ENCODE measurements at places on chromosomes 3 and 15. TPM values are rescaled to one million over a fixed set of nuclear protein-coding genes. Genes with fewer than 3 reads are reported as not detected.

DNA sequence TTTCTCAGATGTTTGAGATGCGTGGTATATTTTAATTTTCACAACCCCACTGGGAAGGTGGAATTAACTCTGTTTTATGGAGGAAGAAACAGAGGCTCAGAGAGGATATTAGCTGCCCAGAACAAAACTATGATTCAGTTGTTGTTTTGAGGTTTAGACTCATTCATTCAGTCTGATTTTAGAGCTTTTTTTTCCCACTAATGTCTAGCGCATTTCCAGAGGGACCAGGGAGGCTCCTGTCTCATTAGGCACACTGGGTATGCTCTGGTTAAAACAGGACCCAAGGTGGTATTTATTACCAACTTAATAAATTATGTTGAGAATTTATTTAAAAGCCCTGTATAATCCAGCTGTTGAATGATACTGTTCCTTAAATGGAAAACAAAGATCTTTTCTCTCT lies 272.0 kb upstream of the RGMA start:
- no peak for DNase-seq

DNA sequence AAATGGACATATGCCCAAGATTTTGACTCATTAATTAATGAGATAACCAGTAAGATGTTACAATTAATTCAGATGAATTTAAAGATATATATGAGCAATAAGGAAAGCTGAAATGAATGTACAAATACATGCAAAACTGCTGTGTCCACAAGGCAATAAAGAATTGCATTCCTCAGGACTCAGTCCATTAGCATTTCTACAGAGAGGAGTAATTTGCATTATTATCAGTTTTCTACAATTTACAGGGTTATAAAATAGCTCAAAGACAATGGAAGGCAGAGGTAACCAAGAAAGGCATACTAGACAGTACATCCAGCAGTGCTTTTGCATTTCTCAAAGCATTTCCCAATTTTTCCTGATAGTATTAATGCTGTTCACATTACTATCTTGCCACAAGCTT lies 377.1 kb upstream of the GOLIM4 start:
- DNase-seq, result no peak

Gene CLDN11
- total RNA-seq, result 4.2 TPM

Gene GABRR3
- total RNA-seq, result not detected

- no peak for DNase-seq
Observed at GRCh38 chr3:40099871-40100270, 209.6 kb upstream of the EIF1B start.
